ENCODE measurements at places on chromosomes 4 and X.
A peak's percentile ranks its signal among the peaks of the same experiment; 100 is the strongest.

- no peak for DNase-seq
Measured at GRCh38 chrX:41273638-41274037, 60.3 kb upstream of the DDX3X start.

DNA sequence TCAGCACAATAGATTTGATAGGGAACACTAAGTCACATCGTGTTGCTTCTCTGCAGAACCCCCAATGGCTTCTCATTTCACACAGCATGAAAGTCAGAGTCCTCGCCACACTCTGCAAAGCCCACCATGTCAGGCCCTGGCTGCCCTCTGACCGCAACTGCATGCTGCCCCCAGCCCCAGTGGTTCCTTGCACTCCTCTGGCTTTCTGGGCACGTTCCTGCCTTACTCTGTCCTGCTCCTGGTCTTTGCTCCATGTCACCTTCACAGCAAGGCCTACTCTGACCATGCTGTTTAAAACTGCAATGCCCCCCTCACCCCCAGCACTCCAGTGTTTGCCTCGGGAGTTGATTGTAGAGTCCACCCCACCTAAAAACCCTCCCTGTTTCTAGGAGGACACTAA, 78.1 kb downstream of the EVC start:
- DNase-seq: no peak

DNA sequence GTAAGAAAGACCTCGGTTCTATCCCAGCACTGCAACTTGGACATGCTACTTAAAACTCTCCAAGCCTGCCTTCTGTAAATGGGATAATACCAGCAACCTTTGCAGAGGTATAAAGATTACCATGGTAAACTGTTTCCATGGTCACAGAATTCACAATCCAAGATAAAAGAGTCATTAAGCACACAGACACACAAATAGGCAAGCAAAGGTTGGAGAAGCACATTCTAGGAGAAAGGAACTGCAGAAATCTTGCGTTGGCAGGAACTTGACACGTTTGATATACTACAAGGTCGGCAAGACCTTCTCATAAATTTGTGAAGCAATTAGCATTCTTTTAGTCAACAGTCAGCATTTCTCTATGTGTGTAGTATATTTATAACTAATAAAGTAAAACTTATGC, 12.3 kb upstream of the CHRNA9 start:
- DNase-seq: no peak

DNA sequence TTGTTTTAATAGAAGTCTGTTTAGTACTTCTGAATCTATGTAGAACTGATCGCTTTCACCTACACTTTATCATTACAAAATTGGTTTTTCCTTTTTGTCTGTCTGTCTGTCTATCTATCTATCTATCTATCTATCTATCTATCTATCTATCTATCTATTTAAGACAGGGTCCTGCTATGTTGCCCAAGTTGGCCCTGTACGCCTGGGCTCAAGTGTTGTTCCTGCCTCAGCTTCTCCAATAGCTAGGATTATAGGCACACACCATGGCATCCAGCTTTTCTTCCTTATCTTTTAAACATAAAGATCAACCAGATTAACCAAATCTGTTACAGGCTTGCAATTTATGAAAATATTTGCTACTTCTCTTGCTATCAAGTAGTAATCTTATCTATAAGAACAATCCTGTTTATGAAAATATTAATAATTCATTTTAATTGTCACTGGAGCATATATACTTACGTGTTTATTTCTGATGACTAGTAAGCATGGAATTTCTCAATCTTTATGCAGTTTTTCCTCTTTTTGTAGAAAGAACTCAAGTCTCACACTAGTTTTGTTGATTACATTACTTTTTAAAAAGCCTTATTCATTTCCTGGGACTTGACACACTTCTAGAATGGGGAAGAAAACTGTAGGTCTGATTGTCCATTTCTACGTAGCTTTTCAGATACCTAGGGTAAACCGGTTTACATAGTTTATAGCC, 24.5 kb downstream of the KIAA0232 start:
- DNase-seq: no peak

DNA sequence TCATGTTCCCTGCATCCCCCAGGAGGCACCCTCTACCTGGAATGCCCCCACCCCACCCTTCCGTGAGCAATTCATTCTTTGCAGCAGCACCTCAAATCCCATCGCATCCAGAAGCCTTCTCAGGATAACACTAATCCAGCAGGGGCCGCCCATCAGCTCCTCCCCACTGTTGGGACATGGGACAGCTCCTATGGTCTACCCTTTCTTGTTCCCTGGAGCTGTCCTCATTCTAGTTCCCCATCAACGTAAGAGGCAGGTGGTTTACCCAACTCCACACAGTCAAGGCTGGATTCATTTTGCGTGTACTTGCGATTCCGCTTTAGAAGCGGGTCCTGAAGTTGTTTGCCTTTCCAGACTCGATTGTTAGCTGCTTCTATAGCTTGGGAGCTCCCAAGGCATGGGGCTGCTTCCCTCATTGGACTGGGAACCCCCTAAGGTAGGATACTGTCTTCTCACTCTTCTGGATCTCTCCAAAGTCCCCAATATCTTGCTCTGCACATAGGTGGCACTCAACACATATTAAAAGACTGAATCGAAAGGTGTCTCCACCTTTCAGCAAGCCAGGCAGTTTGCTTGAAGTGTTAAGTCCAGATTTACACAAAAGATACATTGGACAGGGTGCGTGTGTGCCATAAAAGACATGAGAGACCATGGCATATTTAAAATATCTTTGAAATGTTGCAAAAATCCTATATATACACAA, 942 bp upstream of the APLN start:
- DNase-seq: no peak

DNA sequence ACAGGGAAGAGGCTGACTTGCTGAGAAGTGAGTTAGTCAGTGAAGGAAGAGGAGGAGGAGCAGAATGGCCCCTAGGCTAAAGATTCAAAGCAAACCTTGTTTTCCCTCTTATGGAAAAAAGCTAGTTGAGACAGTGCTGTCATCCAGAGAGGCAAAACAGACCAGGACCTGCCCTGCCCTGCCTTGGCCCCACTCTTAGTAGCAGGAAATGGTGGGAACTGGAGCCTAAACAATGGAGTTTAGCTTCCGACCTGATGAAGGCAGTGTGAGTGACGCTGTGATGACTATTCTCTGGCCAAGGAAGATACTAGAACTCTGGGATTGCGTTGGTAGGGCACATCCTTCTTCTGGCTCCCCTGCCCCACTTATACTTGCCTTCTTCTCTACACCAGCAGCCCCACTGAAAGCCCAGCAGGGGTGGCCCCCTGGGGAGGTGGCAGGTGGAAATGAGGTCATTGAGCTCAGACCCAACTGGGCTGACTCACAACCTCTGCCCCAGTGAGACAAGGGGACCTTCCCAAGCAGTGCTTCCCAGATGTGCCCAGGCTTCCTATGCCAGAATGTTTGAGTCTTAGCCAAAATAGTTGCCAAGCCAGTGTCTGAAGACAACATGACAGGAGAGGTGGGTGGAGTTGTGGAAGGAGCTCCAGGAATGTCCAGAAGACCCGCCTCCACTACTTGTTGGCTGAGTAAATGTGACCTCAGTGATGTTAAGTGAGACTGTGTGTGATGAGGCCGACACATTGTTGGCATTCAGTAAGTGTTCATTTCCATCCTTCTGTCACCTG, 38.8 kb downstream of the MSN start:
- DNase-seq: peak; percentile 15

DNA sequence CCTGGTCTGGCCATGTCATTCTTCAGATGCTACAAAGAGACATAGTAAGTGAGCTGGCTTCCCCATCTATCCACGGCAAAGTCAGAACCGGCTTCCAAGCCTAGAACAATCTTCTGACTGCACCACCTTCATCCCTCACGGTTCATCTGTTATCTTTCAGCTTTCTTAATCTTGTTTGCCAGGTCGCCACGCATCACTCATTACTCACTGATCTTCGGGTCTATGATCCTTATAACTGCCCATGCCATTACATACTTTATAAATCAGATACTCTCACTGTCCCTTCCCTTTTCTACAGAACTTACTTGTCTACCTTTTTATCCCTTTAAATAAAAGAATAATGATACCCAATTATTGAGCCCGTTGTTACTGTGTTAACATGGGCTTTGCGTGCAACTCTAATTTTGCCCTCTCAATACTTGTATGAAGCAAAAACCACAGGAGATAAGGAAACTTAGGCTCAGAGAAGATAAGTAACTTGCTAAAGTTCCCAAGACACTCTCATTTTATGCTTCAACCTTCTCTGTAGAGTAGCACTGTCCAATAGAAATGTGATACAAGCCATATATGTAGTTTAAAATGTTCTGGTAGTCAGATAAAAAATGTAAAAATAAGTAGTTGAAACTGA, 171.7 kb downstream of the AMELX start:
- no peak for DNase-seq

DNA sequence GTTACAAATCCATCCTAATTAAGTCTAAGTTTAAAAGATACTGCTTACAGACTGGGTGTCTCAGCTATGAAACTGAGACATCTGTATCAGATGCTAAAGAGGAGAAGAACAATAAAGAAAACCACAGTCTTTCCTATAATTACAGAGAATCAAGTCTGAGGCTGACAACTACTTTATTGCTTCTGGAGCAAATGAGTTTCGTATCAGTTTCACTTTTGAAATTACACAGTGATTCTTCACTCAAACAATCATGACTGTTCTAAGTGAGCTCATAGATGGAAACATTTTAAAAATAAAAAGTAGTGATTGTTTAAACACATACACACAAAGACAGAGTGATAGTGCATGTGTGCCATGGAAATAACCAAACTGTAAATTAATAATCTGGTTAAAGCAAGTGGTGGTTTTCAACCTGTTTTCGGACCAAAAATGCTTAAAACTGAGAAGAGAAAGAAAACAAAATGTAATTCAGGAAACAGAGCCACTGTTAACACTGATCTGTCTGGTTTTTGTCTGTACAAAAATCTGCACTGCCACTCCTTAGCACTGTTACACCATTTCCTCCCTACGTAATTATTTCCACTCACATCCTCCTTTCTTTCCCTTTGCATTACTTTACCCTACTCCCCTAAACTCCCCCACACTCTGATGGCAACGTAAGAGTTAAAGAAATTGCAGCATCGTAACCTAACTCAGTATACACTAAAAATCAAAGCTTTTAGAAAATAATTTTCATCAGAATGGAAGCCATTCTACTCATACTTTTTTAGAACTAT, 12.5 kb downstream of the RFC1 start:
- no peak for DNase-seq

DNA sequence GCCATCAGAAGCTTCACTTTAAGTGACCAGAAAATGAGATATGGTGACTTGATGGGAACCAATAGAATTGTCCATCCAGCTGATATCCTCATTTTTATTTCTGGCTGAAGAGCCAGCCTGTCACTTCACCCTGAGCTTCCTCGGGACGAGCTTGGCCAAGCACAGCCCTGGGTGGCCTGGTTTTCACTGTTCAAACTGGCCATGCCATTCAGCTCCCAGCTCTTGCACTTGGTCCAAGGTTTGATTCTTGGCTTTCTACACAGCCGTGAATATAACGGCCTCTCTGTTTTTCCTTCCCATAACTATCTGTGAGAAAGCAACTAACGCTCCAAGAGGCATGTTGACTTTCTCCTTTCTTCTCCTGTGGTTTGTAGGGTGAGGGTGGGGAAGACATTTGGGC, 71.9 kb downstream of the LIMCH1 start:
- DNase-seq: no peak

DNA sequence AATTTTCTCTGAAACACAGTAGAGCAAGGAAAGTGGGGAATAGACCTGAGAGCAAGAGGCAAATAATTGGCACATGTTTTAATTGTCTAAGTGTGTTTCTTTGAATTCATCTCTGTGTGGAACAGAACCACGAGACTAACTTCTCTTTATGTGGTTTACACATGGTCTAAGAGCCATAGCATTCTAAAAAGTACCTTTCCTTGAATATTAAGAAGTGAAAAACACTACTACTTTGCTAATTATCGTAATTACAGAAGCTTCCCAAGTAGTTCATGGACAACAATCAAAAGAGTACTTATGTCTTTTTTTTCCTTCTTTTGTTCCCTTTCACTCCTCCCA, 2.9 kb upstream of the CYBB start:
- DNase-seq: no peak

DNA sequence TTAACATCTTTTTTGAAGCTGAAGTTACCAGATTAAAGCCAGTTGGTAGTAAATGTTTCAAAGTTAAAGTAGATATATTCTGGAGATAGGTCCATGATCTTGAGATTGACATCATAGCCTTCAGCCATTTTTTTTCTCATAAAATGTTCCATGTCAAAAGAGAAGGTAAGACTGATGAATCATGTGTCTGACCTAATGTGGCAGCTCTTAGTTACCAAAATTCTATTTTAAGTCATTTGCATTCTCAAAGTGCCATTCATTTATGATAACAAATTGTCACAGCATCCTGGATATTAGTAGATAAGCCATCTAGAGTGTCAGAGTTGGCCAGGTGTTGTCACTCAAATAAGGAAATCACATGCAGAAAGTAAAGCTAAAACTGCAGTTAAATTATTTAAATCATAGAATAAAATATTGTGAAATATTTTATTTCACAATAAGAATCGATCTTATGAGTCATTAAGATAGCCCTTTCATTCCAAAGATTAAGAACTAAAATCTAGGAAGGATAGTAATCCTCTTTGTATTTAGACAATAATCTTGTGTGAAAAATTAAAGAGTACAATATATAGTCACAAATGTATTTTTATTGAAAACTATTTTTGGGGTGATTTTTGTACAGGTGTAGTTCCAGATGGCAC, 65.7 kb upstream of the ADAD1 start:
- DNase-seq: no peak

DNA sequence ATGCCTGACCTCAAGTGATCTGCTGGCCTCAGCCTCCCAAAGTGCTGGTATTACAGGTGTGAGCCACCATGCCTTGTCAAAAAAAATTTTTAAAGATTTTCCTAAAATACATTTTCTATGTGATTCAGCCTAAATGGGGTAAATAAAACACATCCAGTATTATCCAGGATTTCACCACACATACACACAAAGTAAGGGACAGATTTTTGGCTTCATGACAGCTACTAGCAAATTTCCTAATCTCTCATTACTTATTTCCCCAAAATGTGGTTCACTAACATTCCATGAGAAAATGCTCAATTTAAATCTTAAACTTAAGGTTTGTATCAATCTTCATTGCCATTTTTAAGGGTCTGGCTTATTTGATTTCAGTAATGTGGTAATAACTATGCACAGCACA, 348.5 kb upstream of the INTU start:
- DNase-seq: no peak

DNA sequence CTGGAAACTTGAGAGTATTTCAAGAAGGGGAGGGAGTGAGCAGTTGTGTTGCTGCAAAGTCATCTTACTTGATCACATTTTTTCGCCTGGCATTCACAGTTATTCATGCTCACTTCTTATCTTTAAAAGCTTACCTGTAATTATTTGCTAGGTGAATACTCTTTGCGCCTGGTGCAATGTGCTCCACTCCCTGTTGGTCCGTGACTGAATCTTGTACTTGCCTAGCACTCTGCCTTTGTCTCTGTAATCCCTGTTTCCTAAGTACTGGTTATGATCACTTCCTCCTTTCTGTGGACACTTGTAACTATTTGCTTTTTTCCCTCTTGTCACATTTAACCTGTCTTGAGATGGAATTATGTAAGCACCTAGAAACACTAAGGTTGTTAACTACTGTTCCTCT, 5.8 kb downstream of the BMP2K start:
- no peak for DNase-seq
